Cortex of kidney (tissue), 1 donor: ENCODE measurements at places on chromosomes 13 and 19.

DNA sequence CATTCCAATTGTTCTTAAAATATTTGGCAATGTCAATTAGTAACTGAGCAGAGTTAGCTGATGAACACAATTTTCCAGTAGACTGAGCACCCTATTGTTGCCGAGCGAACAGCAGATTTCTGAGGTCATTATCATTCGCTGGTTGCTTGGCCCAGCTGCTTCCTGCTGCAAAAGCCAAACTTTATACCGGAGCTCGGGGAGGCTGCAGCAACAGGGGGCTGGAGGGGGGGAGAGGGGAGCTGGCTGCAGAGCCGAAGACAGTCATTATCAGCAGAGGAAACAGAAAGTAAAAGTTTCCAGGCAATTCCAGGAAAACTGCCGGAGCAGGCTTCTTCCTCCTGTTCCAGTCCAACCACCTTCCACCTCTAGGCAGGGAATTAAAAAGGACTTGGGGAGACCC is 77.9 kb downstream of the ZNF536 start:
- no peak for DNase-seq

DNA sequence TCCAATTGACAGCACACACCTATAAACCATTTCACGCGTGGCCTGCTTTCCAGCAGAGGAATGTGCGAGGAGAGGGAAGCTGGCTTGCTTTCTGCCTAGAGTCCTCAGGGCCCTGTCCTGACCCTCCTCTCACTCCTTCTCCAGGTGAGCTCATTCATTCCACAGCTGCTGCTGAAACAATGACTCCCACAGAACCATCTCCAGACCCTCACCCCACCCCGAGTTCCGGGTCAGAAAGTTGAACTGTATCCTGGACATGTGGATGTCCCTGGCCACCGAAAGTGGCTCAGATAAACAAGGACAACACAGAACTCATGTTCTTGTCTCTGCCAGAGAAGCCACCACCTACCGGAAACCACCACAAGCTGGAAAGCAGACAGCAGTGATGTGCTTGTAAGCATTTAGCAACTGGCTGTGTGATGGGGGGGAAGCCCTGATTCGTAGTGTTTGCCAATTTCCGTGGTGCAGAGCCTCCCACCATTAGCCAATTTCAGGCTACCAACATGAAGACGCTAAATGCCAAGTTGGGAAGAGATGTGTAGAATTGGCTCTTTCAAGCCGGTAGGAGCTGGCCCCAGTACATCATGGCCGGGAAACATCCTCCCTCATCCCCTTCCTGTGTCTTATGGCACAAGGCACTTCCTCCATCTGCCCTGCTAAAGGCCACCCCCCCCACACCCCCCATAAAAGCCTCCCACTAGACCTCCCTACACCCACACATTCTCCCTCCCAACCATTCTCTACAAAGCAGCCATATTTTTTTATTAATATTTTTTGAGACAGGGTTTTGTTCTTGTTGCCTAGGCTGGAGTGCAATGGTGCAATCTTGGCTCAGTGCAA is 5.0 kb downstream of the SYCE2 start:
- DNase-seq = no peak

DNA sequence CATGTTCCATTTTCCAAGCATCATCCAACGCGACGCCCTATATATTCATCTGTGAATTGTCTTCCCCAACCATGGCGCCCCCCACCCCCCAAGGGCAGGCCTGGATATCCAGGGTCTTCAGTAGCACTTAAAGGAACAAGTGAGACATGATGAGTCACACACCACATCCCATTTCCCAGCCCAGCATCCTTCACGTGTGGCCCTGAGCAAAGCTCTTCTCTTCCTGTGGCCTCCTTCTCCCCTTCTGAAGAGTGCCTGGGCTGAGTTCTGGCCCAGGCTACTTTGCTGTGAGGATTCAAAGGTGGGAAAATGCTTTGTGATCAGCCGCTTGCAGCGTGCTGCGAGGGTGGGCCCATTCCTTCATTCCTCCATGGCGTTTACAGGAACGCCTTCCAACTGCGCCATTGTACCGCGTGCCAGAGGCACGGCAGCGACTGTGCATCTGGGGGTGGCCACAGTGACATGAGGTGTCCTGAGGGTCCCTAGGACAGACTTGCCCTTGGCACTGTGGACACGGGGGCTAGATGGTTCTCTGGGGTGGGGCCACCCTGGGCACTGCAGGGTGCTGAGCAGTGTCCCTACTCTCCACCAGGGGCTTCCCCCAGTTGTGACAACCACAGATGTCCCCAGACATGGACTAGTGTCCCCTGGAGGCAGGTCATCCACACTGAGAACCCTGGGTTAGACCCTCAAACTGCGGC is 11.7 kb downstream of the PLIN4 start:
- DNase-seq = no peak

DNA sequence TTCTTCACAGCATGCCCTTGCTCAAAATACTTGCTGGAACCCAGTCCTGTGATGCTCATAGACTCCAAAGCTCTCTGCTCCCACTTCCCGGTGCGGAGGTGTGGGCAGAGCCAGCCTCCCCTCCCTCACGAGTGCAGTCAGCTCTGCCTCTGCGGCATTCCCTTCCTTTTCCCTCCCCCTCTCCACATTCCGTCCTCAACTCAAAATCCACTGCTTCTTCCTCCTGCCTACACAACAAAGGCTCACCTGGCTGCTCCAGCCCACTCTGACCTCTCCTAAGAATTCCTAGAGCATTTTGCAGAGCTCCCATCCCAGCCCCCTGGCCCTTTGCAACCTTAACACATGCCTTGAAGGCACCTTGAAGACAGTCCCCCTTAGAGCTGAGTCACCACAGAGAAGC is 527.9 kb downstream of the MYO16 start:
- DNase-seq = no peak

DNA sequence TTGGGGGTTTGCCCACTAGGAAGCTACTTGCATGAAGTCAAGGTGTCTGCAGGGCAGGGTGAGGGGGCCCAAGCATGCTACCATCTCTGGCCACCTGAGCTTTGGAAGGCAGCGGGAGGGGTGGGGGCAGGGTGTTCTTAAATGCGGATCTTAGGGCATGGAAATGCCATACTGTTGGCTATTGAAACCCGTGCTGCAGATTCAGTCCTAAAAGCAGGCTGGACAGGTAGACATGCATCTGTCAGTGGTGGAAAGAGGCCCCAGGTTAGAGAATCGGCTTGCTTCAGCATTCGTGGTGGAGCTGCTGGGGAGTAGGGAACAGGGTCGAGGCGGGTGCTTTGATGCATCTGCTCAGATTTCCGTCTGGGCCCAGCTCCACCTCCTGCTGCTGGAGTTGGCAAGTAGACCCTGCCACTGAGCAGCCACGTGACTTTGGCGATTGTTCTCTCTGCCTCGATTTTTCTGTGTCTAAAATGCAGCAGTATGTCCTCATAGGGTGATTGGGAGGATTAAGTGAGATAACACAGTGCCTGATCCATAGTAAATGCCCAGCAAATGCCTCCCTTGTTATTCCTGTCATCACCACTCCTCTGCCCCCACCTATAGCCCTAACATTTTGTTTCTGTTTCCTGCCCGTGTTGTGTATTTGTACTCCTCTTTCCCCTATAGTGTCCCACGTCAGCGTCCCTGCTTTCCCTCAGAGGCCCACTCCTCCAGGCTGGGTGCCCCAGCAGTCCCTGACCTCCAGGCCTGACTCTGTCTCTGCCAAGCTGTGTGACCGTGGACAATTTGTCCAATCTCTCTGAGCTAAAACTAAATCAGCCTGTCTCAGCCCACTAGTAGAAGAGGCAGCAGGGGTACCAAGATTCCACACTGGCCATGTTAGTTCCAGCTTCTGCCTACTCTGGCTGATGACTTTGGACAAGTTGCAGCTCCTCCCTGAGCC is 5.8 kb downstream of the PPP1R37 start:
- no peak for DNase-seq

- no peak for DNase-seq
Measured at GRCh38 chr19:51108805-51109146, 567 bp upstream of the CTU1 start.

GRCh38 chr13:65965501-65965900 is 1264.6 kb downstream of the PCDH9 start:
- no peak for DNase-seq

DNA sequence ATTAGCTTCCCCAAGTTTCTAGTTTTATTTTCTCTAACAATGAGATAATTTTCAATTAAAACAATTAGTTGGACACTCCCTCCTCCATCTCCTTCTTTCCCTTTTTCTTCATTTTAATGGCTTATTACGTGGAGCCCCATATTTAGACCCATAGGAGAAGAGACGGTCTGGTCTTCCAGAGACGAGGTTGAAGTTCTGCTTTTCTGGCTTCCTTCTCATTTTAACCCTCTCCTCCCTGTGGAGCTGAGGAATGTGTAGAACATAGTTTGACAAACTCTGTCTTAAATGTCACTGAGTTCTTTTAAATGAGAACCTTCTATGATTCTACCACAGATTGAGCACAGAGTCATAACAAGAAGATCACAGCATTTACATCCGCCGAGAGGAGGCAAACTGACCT is 86.8 kb downstream of the EDNRB start:
- no peak for DNase-seq

GRCh38 chr13:53513226-53513625 is 484.6 kb downstream of the OLFM4 start:
- no peak for DNase-seq

GRCh38 chr13:47798194-47798593 is 202.9 kb downstream of the SUCLA2 start:
- no peak for DNase-seq

GRCh38 chr19:33471111-33471996 is 50.2 kb downstream of the PEPD start:
- no peak for DNase-seq

DNA sequence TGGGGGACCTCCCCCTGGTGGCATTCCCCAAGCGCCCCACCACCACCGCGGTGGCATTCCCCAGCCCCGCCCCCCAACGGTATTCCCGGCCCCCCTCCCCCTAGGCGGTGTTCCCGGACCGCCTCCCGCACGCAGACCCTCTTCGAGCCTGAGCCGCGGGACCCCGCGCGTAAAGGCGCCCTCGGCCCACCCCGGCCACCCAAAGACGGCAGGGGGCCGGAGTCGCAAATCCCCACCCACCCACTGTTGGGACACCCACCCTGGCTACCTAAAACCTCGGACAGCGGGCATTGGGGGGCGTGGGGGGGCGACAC is 22.4 kb downstream of the OLFM2 start:
- no peak for DNase-seq

DNA sequence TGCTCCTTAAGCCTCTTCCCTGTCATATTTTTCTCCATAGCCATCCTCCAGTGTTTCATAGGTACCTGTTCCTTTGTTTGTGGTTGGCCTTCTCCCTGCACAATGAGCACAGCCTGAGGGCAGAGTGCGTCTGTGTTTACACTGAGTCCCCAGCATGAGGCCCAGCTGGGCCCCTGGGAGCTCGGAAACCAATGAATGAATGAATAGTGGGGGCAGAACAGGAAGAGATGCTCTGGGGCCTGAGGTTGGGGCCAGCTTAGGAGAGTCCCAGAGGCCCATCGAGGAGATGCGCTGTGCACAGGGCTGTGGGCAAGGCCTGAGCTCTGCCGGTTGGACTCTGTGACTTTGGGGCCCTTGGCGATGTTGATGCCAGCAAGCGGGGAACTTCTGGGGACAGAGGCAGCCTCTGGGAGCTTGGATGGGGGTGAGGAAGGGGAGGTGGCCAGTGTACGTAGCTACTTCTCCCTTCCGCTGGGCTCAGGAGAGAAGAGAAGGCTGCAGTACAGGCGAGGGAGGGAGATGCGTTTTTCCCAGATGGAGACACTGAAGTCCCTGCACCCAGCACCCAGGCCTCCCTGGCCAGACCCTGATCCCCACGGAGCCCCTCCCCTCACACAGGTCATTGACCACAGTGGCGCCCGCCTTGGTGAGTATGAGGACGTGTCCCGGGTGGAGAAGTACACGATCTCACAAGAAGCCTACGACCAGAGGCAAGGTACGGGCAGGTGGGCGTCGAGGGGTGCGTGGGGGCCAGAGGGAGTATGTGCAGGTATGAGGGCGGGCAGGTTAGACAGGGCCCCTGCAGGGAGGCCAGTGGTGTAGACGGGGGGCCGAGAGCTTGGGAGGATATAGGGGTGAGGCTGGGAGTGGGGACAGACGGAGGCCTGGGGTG is 5.1 kb downstream of the TBCB start:
- DNase-seq = no peak
